ENCODE measurements at places on chromosomes 4 and X.

- no peak for DNase-seq
These were observed 312.8 kb upstream of the SMIM31 start for GRCh38 chr4:164441109-164441508.

GRCh38 chrX:153818571-153819383, 11.6 kb downstream of the PDZD4 start:
- DNase-seq = peak; percentile 68

DNA sequence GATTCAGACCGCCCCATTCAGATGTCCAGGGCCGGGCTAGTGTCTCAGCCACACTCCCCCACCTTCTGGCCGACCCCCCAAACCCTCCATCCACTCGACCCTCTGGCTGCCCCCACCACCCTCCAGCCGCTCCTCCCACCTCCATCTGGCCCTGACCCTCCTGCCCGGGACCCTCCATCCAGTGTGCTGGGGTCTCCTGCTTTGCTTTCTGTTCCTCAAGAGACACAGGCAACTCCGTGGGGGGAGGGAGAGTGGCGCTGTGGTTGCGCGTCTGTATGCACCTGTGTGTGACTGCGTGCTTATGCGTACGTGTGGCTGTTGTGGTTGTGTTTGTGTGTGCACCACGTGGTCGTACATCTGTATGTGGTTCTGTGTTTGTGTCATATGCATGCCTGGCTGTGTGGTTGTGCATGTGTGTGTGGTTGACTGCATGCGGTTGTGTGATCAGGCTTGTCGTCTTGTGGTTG, 33.3 kb downstream of the CPLX1 start:
- no peak for DNase-seq

GRCh38 chr4:122691988-122692387, 40.5 kb upstream of the BBS12 start:
- DNase-seq = no peak

- DNase-seq = peak; percentile 37
These were observed 22.1 kb downstream of the PIR start for GRCh38 chrX:15471028-15471427.

GRCh38 chrX:115023139-115023538, 5.7 kb upstream of the IL13RA2 start:
- peak; percentile 17 for DNase-seq

DNA sequence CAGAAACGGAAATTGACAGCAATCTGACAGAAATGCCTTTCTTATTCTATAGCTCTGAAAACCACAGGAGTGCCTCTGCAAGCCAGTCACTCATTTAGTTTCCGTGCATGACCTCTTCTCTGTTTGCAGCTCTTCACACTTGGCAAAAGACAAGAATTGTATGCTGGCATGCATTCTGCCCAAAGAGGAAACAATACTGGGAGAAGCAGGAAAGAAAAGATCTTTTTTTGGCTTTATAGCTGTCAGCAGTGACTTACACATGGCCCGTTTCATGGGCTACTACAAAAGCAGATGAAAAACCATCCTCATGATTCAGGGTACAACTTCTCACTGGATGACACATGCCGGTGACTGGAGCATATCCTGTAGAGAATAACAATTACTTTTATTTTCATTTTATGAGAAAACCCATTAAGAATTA, 249.4 kb downstream of the ADAMTS3 start:
- DNase-seq = peak; percentile 45

DNA sequence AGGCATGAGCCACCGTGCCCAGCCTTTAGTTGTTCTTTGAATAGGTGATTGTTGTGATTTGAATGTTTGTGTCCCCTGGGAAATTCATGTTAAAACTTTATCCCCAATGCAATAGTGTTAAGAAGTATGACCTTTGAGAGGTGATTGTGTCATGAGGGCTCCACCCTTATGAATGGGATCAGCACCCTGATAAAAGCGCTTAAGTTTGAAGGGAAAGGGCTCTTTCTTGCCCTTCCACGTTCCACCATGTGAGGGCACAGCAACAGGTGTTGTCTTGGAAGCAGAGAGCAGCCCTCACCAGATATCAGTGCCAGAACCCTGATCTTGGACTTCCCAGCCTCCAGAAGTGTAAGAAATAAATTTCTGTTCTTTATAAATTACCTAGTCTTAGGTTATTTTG, 33.7 kb upstream of the RP2 start:
- DNase-seq = no peak

DNA sequence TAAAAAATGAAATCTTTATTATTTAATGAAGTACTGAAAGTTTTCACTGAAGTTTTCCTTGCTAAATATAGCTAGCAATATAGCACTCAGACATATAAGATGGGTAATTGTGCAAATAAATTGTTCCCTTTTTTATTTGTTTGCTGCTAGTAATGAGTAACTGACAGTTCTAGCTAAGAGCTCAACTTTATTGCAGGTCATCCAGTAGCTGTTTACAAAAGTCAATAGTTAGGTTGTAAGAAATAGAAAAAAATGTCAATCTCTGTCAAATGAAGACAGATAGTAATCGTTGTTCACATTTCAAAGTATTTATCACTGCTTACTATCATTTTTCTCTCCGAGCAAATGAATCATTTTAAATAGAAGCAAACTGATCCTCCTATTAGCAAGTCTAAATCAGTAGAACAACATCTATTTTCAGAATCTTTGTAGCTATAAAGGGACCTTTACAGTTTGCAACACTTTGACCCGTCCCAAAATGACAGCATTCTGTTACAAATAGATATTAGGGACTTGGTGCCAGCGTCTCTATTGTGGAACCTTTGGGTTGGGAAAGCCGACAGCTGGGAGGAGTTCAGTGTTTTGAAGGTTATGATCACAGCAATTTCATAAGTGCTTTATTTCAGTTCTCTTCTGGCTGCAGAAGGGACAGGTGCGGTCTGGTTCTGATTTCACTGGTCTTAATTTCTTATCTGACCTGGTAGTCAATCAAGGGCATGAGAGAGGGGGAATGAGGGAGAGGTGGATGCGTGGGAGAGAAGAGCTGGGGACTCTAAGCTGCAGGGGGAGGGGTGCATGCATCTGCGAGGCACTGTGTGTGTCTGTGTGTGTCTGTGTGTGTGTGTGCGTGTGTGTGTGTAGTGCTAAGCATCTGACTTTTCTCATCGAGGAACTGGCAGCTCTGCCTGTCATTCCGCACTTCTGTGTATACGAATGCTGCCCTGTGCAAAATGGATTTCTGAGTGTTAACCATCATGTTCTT, 227.9 kb upstream of the PITX2 start:
- no peak for DNase-seq

GRCh38 chrX:119539872-119540271, 25.3 kb downstream of the STEEP1 start:
- DNase-seq = no peak

DNA sequence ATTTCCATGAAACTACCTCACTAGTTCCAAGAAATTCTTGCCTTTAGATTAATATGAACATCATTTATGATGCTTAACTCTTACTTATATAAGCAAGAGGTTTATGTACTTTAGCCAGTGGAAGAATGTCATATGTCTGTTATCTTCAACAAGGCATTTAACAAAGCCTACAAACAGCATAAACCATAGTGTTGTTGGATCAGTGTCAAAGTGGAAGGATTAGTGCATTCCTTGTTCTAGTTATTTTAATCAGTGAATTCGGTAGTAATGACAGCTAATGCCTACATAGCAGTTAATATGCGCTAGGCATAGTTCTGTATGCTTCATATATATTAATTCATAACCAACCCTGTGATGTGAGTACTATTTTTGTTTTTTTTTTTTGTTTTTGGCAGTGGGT, 3.1 kb downstream of the PI4K2B start:
- no peak for DNase-seq

DNA sequence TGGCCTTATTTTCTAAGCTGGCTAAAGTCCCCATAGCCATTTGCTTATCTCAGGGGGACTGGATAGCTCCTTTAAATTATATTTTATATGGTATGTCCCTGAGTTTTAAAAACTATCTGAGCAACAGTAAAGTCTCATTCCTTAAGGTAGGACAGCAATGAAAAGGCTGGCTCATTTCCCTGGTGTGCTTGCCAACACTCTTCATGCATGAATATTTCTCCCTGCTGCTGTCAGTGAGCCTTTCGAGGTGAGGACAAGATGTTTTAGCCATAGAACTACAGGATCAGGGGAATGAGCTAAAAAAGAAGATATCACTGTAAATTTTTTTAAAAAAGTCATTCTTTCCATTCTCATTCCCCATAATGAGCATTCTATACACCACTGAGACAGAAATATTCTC, 427.3 kb upstream of the FAM241A start:
- DNase-seq = no peak

DNA sequence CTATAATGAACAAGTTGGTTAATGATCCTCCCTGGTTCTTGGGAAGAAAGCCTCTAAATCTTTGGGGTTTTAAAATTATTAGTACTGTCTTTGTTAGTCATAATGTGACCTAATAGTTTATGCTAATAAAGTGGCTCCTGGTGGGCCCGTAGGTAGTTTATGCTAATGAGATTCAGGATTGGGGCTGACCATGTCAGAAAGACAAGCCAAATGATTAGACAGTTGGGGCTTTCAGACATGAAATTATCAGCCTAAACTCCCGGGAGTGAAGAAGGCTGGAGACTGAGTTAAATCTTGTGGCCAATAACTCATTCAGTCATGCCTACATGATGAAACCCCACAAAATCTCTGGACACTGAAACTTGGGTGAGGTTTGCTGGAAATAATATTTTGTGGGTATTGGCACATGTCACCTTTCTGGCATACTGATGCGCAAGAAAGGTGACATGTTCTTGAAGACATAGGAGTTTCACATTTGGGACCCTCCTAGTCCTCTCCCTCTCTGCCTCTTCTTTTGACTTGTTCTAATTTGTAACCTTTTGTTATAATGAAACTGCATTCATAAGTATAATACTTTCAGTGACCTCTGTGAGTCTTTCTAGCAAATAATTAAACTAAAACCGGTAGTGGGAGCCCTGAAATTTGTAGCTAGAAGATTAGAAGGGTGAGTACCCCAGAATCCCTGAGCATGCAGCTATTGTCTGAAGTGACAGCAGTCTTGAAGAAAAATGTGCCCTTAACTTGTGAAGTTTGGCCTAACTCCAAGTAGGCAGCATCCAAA, 196.8 kb upstream of the FSTL5 start:
- DNase-seq = no peak

Data from GM03348 (cell line).